NCI-H774 (cell line): ENCODE measurements at places on chromosomes 5 and 9.

DNA sequence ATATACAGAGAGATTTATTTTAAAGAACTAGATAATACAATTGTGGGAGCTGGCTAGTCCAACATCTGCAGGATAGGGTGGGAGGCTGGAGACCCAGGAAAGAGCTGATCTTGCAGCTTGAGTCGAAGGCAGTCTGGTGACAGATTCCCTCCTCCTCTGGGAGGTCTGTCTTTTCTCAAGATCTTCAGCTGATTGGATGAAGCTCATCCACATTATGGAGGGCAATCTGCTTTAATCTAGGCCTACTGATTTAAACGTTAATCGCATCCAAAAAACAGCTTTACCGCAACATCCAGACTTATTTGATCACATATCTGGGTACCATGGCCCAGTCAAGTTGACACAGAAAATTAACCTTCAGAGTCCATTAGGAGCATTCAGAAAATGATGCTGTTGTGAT, 168.1 kb downstream of the ATPSCKMT start:
- no peak for DNase-seq

GRCh38 chr9:92059661-92060060, 55.6 kb downstream of the SPTLC1 start:
- DNase-seq, result no peak

DNA sequence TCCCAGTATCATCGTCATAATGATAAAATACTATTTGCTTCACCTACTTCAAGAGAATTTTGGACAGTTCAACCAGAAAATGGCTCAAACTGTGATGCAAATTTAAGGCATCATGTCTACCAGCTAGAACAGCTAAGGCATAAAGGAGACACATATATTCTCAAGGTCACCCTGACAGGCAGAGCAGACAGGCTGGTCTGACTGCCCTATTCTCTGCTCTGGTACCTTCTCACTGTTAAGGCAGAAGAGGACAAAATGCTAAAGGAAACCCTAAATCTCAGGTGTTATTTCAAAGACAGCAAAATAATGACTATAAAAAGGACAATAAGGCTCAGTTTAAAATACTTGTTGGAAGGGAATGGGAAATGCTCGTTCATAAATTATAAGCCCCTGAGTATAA, 87.2 kb downstream of the MRPS27 start:
- no peak for DNase-seq

DNA sequence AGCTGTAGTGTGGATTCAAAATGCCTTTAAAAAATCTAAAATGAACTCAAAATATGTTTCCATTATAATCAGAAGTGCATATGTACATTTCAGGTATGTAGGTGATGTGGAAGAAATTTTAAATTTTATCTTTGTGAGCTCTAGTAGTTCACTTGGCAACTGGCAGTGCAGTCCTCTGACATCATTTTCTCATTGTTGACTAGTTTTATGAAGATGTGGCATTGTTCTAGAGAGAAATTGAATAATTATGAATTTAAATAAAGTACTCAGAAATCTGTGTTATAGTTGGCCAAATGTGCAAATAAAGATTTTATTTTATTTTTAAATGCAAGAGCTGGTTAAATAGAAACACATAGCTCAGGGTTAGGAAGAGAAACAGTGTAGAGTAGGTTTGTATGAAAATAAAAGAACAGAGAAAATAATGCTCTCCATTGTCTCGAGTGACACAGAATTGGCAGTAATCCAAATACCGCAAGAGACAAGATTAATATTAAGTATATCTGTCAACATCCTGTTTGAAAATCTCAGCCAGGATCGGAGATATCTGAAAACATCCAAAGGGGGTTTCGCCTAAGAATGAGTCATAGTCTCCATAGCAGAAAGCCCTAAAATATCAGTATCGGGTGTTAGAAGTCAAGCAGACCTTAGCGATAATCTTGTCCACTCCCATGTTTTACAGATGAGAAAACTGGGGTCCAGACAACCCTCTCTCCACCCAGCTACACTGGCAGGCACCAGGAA, 189.4 kb downstream of the CCDC192 start:
- DNase-seq, result no peak

- no peak for DNase-seq
These were observed 1692.7 kb downstream of the EFNA5 start for GRCh38 chr5:105978011-105978410.

DNA sequence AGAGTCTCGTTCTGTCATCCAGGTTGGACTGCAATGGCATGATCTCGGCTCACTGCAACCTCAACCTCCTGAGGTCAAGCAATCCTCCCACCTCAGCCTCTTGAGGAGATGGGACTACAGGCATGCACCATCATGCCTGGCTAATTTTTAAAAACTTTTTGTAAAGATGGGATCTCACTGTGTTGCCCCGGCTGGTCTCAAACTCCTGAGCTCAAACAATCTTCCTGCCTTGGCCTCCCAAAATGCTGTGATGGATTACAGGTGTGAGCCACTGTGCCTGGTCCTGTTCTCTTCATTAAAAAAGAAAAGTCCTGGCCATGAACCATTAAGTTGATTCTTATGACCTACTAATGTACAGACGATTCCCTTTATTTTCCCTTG, 54.7 kb downstream of the ERAP1 start:
- no peak for DNase-seq

DNA sequence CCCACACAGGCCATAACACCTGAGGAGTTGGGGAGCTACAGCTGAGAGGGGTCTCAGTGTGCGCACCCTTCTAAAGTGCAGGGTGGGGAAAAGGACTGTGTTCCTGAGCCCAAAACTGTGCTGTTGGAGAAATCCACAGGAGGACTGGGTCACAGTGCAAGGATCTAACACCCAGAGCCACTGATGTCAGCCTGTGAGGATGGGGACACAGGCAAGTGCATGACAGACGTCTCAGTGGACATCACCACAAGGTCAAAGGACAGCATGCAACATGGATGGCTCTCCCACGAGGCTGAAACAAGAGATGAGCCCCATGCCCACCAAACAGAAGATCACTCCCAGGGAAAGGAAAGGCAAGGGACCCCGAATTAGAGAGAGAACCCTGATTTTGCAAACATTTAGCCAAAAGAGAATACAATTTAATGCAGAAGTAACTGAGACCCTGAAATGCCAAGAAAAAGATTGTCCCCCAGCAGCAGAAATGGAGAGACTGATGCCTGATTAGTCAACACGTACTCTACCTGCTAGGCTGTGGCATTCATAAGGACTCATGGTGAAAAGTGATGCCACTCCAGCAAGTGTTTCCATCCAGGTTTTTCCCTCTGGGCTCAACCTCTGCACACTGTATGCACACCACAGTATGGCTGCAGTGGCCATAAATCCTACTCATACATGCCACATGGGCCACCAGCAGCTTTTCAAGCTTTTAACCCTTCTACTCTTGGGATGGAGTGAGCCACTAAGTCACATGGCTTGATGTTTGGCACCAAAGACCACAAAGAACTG, 14.2 kb downstream of the KLF9 start:
- DNase-seq, result no peak

GRCh38 chr5:131242728-131243255, 21.1 kb upstream of the CDC42SE2 start:
- DNase-seq, result no peak

DNA sequence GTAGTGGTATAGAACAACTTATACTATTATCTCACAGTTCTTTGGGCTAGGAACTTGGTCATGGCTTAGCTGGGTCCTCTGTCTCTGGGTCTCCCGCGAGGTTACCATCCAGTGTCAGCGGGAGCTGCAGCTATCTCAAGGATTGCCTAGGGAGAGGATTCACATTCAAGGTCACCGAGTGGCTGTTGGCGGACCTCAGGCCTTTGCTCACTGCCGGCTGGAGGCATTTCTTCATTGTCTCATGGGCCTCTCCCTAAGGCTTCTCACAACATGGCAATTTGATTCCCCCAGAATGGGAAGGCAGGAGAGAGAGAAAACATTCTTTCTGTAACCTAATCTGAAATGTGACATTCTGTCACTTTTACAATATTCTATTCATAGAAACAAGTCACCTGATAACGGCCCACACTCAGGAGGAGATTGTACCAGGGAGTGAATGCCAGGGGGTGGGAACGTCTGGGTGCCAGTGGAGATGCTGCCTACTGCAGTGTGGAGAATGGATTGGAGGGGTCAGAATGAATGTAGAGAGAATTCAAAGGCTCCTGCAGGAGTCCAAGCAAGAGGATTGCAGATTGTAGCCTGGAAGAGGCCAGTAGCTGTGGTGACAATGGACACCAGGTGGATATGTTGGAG, 29.5 kb upstream of the ANKRD18A start:
- no peak for DNase-seq

GRCh38 chr5:112210430-112211005, 208.6 kb downstream of the EPB41L4A start:
- DNase-seq, result peak; percentile 7

- DNase-seq, result no peak
These were observed 186.0 kb upstream of the KLF4 start for GRCh38 chr9:107675351-107676259.

DNA sequence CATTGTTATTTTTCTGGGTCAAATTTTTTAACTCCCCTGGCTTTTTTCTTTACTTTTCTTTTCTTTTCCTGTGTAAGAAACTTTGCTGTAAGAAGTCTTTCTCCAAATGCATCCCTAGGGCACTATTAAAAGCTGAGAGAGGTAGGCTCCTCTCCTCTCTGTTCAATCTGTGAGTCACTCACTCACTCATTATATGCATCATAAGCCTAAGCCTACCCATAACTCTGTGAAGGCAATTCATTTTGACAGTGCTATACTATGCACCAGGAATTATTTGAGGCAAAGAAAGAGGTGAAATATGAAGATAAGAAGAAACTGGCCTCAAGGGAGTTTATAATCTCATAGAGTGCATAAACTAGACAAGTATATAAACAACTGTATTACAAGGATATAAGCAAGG, 67.9 kb upstream of the PRR16 start:
- DNase-seq, result no peak

- DNase-seq, result no peak
These were observed 302.9 kb downstream of the NSG2 start for GRCh38 chr5:174348311-174348981.

GRCh38 chr9:114538241-114538640, 33.0 kb upstream of the WHRN start:
- no peak for DNase-seq

GRCh38 chr9:114308361-114308950, 14.4 kb upstream of the ORM1 start:
- DNase-seq, result no peak

- DNase-seq, result no peak
These were observed 382 bp upstream of the FGF1 start for GRCh38 chr5:142686210-142686734.

DNA sequence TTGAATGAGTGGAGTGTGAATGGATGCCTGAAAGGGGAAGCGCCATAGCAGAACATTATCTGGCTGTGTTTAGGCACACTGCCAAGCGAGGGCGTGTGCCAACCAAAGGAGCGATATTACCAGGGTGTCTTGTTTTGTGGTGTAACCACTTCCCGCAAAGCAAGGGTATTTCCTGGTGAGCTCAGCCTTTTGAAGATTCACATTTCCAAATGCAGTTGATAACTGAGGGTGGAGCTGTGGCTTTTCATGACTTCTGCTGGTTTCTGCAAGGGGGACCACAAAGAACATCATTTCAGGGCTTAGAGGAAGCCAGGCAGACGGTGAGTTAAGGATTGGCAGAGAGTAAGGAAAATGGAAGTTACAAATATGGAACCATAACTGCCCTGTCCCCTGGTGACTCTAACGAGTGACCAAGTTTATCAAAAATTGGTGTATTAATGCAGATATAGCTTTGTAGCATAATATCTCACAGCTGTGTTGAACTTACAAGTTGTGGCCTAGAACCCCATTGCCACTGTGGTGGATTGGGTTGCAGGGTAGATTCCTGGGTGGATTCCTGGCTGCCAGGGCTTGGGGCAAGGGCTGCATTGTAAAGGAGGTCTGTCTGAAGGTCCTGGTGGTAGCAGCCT, 71.4 kb downstream of the RALGPS1 start:
- peak; percentile 74 for DNase-seq

DNA sequence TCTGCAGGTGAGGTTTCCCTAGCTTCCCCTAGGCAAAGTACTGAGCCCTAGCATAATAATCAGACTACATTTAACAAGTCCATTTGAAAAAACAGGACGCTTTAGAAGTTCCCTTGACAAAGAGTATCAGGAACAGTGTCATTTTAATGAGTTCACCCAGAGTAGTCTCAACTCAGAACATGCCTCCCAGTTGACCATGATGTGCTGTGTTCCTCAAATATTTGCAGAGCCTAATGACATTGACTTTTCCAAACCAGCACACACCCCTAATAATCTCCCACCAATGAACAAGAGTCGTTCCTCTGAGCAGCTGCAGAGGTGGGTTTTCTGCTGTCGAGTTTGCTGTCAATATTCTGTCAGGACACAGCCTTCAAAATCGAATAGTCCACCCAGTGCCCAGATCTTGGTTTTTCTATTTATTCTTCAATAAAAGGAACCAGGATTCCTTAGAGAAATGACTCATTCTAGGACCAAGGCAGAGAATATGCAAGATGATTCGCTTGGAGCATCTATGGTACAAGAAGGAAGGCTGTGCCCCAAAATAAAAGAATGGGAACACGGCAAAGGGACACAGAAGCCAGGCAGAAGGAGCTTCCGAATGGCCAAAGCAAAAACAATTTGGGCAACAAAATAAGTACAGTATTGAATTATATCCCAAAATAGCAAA, 57.6 kb downstream of the OTULIN start:
- peak; percentile 30 for DNase-seq

DNA sequence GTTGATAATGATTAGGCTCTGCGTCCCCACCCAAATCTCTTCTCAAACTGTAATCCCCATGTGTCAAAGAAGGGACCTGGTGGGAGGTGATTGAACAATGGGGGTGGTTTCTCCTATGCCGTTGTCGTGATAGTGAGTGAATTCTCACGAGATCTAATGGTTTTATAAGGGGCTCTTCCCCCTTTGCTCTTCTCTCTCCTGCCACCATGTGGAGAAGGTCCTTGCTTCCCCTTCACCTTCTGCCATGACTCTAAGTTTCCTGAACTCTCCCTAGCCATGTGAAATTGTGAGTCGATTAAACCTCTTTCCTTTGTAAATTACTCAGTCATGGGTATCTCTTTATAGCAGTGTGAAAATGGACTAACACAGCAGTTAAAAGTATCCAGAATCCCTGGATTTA, 715.2 kb upstream of the DMAC1 start:
- no peak for DNase-seq

- DNase-seq, result no peak
These were observed 94.0 kb downstream of the PPARGC1B start for GRCh38 chr5:149824120-149824519.

DNA sequence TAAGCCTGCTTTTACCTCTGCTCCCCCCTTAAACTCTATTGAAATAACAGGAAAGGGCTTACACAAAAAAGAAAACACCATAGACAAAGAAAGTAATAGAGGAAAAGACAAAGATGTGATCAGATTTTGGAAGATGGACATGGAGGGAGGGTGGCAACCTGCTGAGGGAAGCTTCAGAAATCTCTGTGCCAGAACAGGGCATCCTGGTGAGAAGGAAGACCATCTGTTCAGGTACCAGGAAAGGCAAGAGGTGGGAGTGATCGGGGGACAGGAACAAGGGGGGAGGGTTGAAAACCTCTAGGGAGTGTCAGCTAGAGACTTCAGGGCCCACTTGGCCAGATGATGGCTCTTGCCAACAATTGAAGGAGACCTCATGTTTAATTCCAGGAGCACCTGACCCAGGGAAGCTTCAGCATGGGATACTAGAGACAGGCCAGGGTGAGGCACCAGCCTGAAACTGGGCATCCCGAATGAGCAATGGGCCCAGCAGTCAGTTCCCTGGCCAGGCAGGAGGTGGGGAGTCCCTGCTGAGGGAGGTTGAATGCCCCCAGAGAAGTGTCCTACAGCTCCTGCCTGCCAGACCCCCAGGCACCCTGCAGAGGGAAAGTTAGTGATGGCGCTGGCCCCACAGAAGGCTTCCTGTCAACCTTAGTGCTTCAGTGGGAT, 8.2 kb downstream of the SQSTM1 start:
- DNase-seq, result no peak

- DNase-seq, result no peak
These were observed 37.3 kb upstream of the ADRA1B start for GRCh38 chr5:159878988-159879471.
